ENCODE measurements at places on chromosomes 13 and 19.

DNA sequence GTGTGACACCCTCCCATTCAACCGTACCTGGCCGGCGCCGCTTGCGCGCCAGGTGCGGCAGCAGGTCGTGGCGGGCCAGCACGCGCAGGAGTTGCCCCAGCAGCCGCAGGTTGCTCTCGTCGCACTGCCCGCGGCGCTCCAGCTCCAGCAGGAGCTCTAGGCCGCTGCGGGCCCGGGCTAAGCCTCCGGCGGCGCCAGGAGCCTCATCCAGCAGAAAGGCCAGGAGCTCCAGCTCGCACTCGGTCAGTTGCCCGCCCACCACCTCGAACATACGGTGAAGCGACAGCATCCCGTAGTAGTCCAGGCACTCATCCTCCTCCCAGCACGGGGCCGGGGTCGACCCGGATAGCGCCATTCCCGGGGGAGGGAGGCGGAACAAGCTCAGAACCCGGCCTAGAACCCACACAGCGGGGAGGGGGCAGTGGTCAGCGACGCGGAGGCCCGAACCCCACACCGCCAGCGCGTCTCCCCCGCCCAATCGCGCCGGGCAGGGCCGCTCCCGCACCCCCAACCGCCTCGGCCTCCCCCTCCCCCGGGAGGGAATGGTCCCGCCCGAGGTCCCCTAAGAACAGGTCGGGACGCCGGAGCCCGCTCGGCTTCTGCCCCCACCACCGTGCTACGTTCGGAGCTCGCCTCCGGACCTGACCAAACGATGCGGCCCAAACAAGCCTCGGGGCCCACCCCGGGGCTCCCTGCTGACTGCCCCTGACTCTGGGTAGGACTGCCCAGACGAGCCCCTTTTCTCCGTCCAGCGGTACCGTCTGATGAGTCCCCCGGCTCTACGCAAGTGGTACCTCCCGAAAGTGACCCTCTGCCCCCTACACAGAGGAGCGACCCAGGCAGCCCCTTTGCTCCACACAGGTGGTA lies 591 bp downstream of the DEDD2 start:
- peak; percentile 58 for DNase-seq

- no peak for DNase-seq
Measured at GRCh38 chr13:20219577-20219976, 12.5 kb downstream of the GJB6 start.

DNA sequence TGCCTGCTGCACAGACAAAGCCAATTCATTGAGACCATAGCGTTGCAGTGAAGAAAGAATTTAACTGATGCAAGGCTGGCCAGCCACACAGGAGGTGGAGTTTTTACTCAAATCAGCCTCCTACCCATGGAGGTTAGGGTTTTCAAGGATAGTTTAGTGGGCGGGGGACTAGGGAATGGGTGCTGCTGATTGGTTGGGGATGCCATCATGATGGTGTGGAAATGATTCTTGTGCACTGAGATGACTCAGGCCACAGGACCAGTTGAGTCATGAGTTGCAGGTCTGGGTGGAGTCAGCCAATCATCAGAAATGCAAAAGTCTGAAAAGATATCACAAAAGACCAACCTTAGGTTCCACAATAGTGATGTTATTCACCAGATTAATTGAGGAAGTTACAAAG lies 359.6 kb downstream of the FOXO1 start:
- peak; percentile 52 for DNase-seq

DNA sequence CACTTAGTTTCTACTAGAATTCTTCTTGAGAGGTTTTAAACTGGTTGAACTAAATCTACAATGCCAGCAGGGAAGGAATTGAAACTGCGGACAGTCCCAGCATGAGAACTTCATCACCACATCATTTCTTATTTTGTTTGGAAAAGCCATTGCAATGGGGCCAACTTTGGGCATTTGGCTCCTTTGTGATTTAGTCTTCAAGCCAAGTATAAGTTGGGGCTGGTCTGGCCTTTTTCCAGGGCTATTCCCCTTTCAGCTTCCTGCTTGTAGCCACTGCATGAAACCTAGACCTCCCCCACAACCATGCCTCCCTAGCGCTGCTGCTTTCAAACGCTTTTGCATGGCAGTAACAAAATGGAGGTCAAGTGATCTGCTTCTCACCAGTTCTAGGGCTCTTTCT lies 142.3 kb downstream of the RGCC start:
- no peak for DNase-seq

DNA sequence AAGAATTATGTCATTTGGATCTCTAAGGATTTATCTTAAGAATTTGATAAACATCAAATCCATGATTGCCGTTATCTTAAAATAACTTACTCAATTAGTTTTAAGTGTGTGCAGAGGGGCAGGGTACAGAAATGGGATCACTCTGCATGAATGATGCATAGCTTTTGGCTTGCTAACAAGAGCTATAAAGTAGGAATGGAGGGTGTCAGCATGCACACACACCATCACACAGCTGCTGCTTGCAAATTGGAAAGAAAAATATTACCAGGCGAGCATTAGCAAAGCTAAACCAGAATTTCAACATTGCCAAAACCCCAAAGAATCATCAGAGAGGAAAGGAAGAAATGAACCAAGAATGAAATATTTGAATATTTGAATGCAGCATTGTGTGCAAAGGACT lies 580.6 kb downstream of the LMO7 start:
- DNase-seq: no peak

DNA sequence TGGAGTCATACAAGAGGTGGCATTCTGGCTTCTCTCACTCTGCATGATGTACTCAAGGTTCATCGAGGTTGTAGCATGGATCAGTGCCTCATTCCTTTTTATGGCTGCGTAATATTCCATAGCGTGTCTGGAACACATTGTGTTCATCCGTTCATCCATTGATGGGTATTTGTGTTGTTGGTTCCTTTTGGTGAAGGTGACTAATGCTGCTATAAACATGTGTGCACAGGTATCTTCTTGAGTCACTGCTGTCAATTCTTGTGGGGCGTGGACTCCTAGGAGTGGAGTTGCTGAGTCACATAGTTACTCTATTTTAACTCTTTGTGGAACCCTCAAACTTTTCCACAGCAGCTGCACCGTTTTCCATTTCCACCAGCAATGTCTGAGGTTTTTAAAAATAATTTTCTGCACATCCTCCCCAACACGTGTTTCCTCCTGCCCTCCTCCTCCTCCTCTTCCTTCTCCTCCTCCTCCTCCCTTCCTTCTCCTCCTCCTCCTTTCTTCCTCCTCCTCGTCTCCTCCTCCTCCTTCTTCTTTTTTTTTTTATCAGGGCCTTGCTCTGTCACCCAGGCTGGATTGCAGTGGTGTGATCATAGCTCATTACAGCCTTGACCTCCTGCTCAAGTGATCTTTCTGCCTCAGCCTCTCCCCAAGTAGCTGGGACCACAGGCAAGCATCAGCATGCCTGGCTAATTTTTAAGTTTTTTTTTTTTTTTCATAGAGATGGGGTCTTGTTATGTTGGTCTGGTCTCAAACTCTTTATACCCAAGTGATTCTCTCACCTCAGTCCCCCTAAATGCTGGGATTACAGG lies 2.0 kb upstream of the TMEM221 start:
- peak; percentile 75 for DNase-seq

DNA sequence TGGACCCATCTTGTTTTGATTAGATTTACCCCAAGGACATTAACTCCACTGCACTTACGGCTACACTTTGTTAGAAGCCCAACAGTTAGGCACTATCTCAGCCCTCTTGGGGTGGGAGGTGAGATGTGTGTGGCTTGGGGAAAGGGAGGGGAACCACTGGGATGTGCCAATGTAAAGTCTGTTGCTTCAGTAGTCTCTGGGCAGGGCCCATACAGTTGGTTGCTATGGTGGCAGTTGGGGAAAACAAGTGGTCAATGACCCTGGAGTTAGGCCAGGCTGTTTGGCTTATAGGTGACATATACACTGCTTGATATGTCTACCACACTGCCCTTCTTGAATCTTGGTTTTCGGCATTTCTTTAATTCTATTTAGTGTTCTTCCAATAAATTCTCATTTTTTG lies 8.9 kb upstream of the RB1 start:
- DNase-seq: no peak

DNA sequence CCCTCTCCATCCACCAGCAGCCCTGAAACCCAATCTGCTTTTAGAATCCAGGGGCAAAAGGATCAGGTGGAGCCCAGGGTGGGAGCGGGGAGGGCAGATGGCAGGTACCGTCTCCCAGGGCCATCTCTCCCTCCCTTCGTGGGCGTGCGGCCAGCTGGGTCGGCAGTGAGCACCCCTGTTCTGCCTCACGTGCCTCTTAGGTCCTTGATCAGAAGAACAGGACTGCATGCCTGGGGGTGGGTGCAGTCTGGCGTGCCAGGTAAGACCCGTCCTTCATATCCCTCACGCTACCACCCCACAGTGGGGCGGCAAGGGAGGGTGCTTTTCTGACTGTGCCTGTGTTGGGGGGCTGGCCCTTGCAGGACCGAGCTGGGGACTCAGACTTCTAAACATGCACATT lies 2.0 kb downstream of the SLC8A2 start:
- DNase-seq: no peak

- DNase-seq: no peak
Measured at GRCh38 chr13:30972888-30973377, 40.5 kb downstream of the TEX26 start.

GRCh38 chr19:30420881-30421280 lies 48.7 kb downstream of the ZNF536 start:
- DNase-seq: no peak

DNA sequence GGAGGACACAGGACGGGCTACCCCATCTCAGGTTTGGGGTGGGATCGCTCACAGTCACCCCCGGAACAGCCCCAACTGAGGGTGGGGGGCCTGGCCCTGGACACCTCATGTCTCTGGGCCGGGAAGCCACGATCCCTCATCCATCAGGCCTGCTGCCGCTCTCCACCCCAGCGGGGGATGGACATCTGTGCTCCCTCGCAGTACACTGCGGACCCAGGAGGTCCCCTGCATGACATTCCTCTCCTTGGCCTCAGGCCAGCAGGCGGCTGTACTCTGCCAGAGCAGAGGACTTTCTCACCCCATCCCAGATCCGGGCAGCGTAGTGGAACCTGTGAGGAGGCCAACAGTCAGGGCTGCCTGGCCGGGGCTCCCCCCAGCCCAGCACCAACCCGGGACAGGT lies 15.5 kb downstream of the IRGC start:
- no peak for DNase-seq

- DNase-seq: no peak
Measured at GRCh38 chr13:41006978-41007743, 12.0 kb downstream of the ELF1 start.

- no peak for DNase-seq
Measured at GRCh38 chr19:5588441-5588840, 20.7 kb upstream of the TINCR start.

DNA sequence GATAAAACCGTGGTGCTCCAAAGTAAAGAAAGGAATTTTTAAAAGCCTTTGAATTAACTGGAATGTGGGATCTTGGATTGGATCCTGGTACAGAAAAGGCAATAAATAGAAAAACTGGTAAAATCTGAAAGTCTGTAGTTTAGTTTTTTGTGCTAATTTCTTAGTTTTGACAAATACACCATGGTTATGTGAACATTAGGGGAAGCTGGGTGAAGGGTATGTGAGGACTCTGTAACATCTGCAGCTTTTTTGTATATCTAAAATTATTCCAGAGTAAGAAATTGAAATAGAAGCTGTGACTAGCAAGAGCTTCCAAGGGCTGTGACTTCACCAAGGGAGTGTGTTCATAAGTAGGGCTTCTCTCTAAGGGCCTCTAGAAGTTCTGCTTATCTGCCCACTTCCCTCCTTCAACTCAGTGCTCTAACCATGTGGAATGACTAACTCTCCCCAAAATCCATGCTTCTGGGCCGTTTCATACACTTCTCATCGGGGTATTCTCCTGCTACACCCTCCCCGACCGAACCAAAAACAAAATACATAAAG lies 26.5 kb downstream of the ARHGAP35 start:
- no peak for DNase-seq

DNA sequence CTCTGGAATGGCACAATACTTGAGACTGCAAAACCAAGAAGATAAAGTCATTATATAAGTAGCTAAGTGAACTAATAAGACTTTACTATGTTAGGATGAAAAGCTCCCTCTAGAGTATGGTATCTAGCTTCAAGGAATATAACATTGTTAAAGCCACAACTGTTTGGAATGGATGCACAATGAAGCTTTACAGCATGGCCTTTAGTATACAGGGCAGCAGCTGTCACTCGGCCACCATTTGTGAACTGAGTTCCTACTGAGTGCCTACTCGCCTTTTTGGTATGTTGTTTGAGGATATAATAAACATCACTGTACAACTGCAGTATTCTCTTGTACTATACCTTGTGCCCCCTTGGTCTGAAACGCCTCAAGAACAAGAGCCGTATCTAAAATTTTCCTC lies 6.8 kb downstream of the ALG5 start:
- no peak for DNase-seq

GRCh38 chr13:33937373-33938098 lies 119.6 kb downstream of the RFC3 start:
- no peak for DNase-seq

- no peak for DNase-seq
Measured at GRCh38 chr13:83378908-83379307, 503.4 kb downstream of the SLITRK1 start.

GRCh38 chr19:19461671-19462622 lies 53.4 kb downstream of the TSSK6 start:
- no peak for DNase-seq

DNA sequence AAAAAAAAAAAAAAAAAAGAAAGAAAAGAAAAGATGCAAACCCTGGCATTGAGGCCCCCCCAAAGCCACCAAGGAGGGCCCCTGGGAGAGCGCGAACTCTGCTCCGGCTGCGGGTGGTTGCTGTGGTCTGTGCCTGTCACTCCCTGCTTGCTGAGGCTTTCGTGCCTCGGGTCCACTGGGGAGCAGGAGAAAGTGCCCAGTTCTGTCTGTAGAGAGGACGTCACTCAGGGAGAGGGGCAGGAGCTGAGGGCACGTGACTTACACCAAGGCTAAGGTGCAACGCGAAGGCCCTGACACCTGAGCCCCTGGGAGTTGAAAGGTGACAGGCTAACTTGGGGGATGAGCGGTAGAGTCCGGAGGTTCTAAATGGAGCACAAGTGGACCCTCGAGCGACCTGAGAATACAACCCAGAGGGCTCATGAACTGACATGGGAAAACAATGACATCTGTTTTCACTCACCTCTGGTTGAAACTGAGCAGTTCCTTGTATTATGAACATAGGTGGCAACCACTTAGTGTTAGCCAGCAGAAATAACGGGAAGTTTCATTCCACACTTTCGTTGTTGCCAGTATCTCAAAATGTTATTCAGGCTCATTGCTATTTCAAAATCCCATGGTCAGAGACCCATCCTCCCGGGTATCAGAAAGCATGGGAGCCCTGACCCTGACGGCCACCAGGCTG lies 69.2 kb upstream of the TM9SF2 start:
- DNase-seq: no peak

- DNase-seq: no peak
Measured at GRCh38 chr19:56933014-56933705, 92.6 kb upstream of the PEG3 start.

GRCh38 chr19:8377598-8377997 lies 12.6 kb upstream of the RAB11B start:
- DNase-seq: no peak

- DNase-seq: peak; percentile 71
Measured at GRCh38 chr19:16571822-16572331, 338 bp downstream of the SLC35E1 start.

- DNase-seq: no peak
Measured at GRCh38 chr13:39274739-39275325, 236.6 kb downstream of the NHLRC3 start.
